ENCODE measurements at places on chromosomes 12 and 14. TPM values are rescaled to one million over a fixed set of nuclear protein-coding genes. Genes with fewer than 3 reads are reported as not detected.

- peak overlapping the region; percentile 57 for H3K4me3 ChIP-seq
- H3K36me3 ChIP-seq: peaks cover 21% of the 10 kb centered on the region
- no peaks in the 10 kb centered on the region for H3K27me3 ChIP-seq
Observed at GRCh38 chr14:105249182-105250007, 1.1 kb downstream of the BTBD6 start.

PTPN6 gene
- 154 TPM for total RNA-seq

DNA sequence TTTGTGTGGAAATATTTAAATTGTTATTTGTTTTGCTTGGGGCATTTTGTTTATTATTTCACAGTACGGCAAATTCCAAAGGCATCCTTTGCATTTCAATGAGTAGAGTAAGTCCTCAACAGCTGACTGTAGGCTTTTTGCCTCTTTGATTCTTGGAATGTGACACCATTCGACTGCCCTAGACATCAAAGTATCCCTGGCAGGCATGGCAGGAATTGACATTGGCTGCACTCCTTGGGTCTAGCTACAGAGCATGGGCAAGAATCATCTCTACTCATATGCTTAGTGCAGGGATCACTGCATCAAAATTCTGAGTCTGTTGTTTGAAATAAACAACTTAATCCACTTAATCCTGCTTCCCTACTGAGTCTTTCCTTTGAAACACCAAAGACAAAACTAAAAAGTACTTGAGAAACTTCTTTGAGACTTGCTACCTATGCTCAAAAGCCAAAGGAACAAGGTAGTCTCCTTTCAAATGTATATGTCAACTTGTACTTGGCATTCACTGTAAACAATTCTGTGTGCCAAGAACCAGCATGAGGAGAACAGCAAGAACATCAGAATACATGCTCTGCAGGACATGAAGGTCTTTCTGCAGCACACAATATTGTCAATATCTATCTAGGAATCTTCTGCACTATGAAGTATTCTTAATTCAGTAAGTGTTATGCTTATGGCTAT, 1569.0 kb upstream of the FLRT2 start:
- DNase-seq: no peak
- no peaks in the 10 kb centered on the region for H3K36me3 ChIP-seq
- no peak overlapping the region for H3K27ac ChIP-seq
- H3K4me1 ChIP-seq: no peaks in the 10 kb centered on the region
- H3K4me3 ChIP-seq: no peak overlapping the region

- peaks cover 34% of the 10 kb centered on the region for H3K4me1 ChIP-seq
- no peak overlapping the region for H3K4me3 ChIP-seq
- no peak for DNase-seq
- no peaks in the 10 kb centered on the region for H3K27me3 ChIP-seq
- H3K36me3 ChIP-seq: no peaks in the 10 kb centered on the region
- H3K27ac ChIP-seq: no peak overlapping the region
Observed at GRCh38 chr14:61558271-61558670, 137.0 kb upstream of the HIF1A start.

- H3K4me1 ChIP-seq: no peaks in the 10 kb centered on the region
- H3K4me3 ChIP-seq: no peak overlapping the region
- no peaks in the 10 kb centered on the region for H3K27me3 ChIP-seq
- peaks cover 27% of the 10 kb centered on the region for H3K36me3 ChIP-seq
- no peak for DNase-seq
Observed at GRCh38 chr14:91964724-91965123, 17.2 kb upstream of the FBLN5 start.

GRCh38 chr12:93549174-93549573, 23.3 kb upstream of the SOCS2 start:
- H3K4me1 ChIP-seq: no peaks in the 10 kb centered on the region
- H3K27me3 ChIP-seq: no peaks in the 10 kb centered on the region
- H3K27ac ChIP-seq: no peak overlapping the region
- H3K36me3 ChIP-seq: no peaks in the 10 kb centered on the region
